Globus pallidus (tissue), 1 donor: ENCODE measurements at places on chromosomes 4 and X.

DNA sequence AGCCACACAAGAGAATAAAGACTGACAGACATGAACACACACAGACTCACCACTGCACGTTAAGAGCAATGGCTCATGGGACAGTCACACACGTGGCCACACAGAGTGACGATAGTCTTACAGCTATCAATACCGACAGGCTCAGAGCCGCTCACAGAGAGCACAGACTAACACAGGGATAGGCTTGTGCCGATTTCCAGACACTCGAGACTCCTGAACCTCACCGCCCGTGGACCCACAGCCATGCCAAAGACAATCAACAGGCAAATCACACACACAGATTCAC, 716 bp upstream of the SLC38A5 start:
- no peak for DNase-seq

DNA sequence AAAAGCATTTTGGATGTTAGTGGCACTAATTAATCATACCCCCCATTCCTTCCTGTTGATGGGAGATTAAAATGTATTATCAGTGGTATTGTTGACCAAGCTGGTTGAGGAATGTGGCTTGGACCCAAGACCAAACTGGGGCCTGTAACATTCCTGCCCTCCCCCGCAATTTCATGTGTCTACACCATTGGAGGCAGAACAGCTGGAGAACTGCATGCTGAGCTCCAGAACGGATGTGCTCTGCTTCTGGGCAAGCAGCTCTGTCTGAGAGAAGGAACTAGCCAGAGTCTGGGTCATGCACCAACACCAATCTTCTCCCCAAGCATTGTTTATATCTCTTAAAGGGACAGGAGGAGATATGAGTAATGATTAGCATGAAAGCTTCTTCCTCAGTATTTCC, 185.5 kb downstream of the CEP135 start:
- no peak for DNase-seq

- no peak for DNase-seq
Observed at GRCh38 chrX:155747520-155747919, 133.6 kb upstream of the VAMP7 start.

DNA sequence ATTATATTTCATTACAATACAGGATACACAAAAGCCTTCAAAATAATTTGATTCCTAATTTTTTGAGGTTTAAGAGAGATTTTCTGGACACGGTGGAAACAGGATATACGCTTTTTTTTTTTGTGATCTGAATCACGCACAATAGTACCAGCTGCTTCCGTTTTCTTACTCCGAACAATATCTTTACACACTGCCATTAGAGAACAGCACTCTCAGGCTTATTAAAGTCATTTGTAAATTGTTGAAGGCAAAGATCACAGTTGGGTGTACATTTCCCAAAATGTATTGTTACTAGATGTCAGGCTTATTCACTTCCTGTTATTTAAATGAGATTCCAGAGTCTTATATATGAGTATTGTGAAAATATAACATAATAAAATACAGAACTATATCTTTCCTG, 71.5 kb downstream of the TMEM47 start:
- no peak for DNase-seq

DNA sequence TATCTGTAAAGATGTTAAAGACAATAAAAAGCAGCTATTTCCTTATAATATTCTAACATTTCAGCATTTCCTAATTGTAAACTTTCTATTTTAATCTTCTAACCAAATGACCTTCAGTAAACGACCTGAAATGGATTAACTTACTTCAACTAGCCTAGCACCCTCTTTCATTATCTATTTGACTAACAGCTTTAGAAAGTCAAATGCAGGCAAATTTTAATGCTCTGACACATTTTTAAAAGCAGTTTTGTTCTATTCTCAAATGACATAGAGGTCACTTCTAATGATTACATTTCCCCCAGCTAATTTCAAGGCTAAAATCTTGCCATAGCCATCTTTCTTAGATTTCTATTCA, 41.9 kb downstream of the SLC7A11 start:
- no peak for DNase-seq

- DNase-seq, result no peak
Observed at GRCh38 chr4:15913631-15913970, 24.9 kb downstream of the FGFBP1 start.

GRCh38 chrX:140697618-140698017, 11.9 kb upstream of the LINC00632 start:
- no peak for DNase-seq

DNA sequence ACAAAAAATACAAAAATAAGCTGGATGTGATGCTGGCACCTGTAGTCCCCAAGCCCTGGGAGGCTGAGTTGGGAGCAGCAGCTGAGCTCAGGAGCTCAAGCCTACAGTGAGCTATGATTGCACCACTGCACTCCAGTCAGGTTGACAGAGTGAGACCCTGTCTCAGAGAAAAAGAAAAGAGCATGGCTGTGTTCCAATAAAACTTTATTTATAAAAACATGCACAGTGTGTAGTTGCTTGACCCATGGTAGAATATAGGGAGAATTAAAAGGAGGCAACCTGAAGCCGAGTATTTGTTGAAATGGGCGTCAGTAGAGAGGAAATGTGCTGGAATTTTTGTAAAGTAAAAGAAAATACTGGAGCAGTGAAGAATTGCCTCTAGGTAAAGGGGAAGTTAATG, 27.0 kb downstream of the GYG2 start:
- no peak for DNase-seq
